ENCODE measurements at places on chromosomes 13 and 19.

DNA sequence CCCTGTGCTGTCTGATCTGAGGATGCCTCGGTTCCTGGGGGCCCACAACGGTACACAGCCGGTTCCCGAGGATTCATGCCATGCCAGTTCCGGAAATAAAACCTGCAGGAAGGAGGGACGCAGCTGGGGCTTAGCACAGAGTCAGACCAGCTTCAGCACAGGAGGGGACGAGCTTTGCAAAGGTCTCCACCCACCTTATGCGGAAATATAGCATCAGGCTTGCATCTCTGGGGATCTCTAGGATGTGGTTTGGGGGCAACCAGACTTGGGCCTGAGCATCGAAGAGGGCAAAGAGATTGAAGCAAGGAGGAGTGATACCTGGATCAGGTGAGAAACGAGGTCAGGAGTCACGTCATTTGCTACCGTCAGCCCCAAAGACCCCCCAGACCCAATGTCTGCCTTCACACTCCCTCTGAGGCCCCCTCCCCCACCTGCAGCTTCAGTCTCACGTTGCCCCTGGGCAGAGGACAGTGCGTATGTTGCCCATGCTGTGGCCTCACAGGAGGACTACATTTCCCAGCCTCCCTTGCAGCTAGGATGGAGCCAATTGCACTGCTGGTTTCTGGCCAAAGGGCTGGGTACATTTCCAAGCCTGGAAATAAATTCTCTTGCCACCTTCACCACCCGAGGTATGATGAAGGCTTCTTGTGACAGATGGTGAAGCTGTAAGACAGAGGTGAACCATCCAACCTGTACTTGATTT, 12.1 kb downstream of the TYK2 start:
- no peak for DNase-seq

GRCh38 chr19:39110263-39110967, 15.2 kb upstream of the PAK4 start:
- peak; percentile 79 for DNase-seq

- DNase-seq = no peak
Observed at GRCh38 chr13:80989747-80990146, 648.8 kb upstream of the SPRY2 start.

DNA sequence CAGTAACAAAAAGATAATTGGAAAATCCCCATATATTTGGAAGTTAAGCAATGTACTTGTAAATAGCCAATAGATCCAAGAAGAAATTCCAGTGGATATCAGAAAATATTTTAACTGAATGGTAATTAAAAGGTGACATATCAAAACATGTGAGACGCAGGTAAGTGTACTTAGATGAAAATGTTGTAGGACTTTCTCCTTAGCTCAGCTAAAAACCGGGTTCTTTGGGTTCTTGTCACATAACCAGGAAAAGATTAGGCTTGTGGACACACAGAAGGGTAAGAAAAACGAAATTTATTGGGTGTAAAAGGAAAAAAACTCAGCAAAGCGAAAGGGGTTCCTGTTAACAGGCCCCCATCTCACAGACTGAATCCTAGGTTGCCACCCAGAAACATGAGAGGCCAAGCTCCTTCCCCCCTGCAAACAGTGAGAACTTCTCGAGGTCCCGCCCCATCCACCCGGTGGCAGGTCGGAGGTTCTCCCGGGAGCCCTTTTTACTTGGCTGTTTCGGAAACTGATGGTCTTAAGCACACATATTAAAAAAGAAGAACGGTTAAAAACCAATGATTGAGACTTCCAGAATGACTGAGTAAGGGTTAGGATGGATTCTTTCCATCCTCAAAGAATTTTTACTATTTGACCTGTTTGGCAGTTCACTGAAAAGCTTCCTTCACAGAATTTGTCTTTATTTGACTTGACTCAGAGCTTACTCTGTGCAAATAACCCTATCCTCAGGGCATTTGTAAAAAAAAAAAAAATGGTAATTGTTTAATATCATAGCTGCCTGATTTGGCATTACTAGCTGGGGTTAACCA, 3.1 kb upstream of the CCDC70 start:
- DNase-seq = no peak

Measured in activated CD4-positive, alpha-beta memory T cell treated with anti-CD3 and anti-CD28 coated beads for 36 hours (primary cell).